ENCODE measurements at places on chromosomes 1 and 21. TPM values are rescaled to one million over a fixed set of nuclear protein-coding genes. Genes with fewer than 3 reads are reported as not detected.
A peak's percentile ranks its signal among the peaks of the same experiment; 100 is the strongest.

- no peak for DNase-seq
These were observed 1.5 kb upstream of the PROX1 start for GRCh38 chr1:213986020-213986924.

DNA sequence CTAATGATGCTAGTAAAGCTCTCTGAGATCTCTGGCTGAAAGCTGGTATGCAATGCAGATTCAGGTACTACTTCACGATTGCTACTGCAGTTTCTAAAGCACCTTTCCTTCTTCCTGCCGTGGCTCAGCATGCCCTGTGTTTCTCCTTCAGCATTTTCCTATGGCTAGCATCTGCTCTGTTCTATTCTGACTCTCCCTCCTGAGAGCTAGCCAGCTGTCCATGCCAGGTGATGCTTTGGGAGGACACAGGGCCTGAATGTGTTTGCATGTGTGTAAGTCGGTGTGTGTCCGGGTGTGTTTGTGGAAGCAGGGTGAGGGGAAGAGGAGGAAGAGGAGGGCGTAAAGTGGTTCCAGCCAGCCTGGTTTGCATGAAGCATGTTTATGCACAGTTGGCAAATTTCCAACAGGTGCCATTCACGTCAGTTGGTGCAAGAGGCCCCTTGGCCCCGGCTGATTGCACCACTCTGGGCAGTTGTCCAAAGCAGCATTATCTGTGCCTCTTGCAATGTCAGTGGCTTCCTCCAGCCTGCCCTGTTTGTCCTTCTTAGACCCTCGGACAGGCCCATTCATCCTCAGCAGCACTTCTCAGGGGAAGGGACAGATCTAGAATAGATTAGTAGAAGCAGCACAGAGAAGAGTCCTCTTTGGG lies 433.3 kb downstream of the DISC1 start:
- DNase-seq: no peak

Gene ATP1A4
- polyA plus RNA-seq: 6.2 TPM

DNA sequence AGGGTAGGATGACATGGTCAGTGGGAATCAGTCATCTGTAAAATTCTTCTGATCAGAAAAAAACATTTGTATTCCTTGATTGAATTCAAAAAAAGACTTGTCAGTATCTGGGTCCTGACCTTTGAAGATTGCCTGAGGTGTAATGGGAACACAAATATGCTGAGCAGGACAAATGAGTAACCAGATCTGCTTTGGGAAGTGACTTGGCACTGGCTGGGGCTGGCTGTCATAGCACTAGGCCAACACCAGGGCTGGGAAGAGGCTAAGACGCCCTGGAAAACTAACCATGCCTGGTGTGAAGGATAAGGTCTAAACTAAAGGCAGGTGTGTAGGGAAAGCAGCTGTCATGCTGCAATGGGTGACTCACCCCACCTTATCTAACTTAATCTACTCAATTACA lies 452.9 kb upstream of the BEND5 start:
- DNase-seq: no peak

Gene JAM2
- 25.3 TPM for polyA plus RNA-seq

DNA sequence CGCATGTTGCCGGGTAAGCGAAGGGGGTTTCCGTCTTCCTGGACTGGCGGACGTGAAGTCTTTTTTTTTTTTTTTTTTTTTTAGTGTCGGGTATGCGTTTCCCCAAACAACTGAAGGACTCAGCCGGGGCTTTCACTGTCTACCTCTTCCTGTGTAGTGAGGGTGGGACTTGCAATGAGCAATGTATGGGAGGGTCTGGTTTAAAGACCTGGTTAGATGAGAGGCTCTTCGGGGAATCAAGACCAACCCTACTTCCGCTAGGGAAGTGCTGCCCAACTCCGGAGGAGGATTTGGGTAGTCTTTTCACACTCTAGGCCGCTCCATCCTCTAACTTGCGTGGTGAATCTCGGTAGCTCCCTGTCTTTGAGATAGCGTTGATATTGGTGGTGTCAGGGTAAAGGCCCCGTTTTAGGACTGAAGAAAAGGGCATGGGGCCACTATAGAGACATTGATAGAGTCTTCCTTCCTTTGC lies 754 bp downstream of the PRRC2C start:
- peak; percentile 48 for DNase-seq

GRCh38 chr1:94093996-94094395 lies 27.0 kb downstream of the ABCA4 start:
- no peak for DNase-seq

Gene RNF223
- polyA plus RNA-seq: 0.73 TPM

Gene S100A7
- not detected for polyA plus RNA-seq

GRCh38 chr1:101089613-101090338 lies 64.2 kb upstream of the DPH5 start:
- DNase-seq: no peak

DNA sequence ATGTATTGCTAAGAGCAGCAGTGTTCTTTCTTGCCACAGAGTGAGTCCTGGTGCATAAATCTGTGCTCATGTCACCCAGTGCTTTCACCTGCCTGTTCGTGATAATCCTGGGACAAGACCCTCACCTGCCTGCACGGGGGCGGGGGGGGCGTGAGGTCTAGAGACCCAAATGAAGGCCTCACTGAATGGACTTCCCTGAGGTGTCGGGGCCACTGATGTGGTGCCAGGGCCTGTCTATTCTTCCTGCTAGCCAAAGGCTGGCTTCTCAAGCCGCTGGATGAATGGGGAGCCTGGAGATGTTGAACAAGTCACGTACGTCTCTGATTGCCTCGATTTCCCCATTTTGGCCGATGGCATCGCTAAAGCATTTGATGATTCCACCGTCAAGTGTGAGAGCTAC lies 118.8 kb upstream of the IRF2BP2 start:
- DNase-seq: no peak

GRCh38 chr1:234756066-234756774 lies 146.2 kb upstream of the IRF2BP2 start:
- no peak for DNase-seq

Gene SLC22A15
- polyA plus RNA-seq: 1.5 TPM

Gene SPAG17
- 0.51 TPM for polyA plus RNA-seq

Gene C1QC
- 268 TPM for polyA plus RNA-seq

GRCh38 chr21:31503939-31504338 lies 155.6 kb upstream of the SOD1 start:
- DNase-seq: peak; percentile 45

GRCh38 chr21:45251635-45252447 lies 35.9 kb downstream of the POFUT2 start:
- DNase-seq: no peak

Measured in urinary bladder (tissue), 4 donors.